SHP77 (cell line): ENCODE measurements at places on chromosomes 3 and 15.

DNA sequence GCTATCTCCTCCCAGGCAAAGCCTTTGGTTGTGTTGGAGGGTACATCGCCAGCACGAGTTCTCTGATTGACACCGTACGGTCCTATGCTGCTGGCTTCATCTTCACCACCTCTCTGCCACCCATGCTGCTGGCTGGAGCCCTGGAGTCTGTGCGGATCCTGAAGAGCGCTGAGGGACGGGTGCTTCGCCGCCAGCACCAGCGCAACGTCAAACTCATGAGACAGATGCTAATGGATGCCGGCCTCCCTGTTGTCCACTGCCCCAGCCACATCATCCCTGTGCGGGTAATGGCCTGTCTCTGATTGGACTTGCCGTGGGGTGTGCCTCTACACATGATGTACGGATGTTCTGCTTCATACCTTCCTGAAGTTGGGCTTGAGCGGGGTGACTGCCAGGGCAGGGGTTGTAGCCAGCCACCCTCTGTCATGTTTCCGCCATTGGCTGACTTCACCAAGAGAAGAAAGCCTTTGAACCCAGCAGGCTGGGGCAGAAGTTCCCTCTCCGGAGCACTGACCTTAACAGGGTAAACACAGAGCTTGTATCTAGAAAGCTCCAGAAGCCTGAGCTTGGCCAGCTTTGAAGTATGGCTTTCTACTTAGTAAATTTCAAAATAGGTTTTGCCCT, 13.4 kb downstream of the ALAS1 start:
- no peak for DNase-seq

DNA sequence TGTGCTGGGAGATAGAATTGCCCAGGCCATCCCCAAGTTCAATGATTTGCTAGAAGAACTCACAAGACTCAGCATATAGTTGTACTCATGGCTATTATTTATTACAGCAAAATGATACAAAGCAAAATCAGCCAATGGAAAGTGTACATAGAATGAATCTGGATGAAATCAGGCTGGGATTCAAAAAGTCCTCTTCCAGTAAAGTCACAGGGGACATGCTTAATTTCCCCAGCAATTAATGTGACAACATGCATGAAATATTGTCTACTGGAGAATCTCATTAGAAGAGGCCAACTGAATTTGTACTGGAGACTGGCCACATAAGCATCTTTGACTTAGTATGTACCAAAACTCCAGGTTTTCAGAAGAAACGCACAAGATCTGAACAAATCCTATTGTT, 1043.1 kb downstream of the NAALADL2 start:
- no peak for DNase-seq

DNA sequence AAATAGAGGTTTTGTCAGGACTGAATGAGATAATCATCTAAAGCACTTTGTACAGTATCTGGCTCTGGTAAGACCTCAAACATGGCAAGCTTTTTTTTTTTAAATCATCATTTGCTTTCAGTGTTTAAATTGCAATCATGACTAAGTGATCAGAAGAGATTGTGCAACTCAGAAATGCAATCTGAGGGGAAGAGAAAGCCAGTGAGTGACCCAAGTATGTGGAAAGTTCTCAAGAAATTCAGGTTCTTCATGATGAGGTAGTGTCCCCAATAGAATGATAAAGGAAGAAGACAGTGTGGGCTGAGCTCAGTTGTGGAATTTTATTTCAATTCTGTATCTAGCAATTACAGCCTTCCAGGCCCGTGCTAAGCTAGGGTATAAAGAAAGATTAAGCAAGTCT, 132.2 kb upstream of the TBC1D5 start:
- no peak for DNase-seq

GRCh38 chr3:46971742-46972141, 4.8 kb downstream of the CCDC12 start:
- no peak for DNase-seq

GRCh38 chr15:99485153-99485961, 80.4 kb upstream of the MEF2A start:
- no peak for DNase-seq

- DNase-seq, result no peak
Observed at GRCh38 chr15:28912422-28912821, 26.6 kb downstream of the APBA2 start.

- no peak for DNase-seq
Observed at GRCh38 chr15:60385620-60386552, 11.9 kb downstream of the ANXA2 start.

DNA sequence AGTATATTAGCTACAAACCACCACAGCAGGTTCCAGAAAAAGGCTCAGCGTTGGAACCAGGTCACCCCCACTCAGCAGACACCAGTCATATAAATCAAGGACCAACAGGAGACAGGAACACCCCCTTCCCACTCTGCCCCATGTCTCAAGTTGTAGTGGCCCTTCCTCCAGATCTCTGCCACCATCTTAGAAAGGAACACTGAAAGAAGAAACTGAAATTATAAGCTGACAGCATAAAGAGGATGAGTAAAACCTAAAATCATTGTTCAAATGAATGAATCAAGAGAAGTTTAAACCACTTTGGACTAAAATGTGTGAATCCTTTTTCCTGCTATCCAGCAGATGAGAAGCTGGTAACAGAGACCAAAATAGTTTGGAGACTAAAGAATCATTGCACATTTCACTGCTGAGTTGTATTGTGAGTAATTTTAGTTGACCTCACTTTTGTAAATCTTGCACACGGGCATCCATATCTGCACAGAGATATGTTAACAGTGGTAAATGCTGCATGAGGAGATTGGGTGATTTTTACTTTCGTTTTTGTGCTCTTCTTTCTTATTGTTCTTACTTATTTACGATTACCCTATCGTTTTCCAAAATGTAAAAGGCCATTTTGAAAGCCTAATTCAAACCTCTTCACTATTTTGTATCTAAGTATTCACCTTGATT, 19.8 kb downstream of the CCR3 start:
- no peak for DNase-seq

DNA sequence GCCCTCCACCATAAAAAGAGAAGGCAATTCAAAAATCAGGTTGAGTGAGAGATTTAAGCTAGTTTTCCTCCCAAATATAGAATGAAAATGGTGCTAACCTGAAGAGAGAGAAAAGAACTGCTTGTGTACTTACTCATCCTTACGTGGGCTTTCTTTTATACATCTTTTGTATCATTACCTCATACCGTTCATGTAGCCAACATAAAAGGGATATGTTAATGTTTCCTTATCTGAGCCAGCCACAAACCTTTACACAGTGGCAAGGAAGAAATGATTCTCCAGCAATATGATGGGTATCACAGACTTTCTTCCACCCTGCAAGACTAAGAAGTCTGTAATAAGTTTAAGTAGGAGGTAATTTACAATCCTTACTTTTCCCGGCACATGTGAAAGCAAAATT, 600.8 kb upstream of the ZNF385D start:
- DNase-seq, result no peak

DNA sequence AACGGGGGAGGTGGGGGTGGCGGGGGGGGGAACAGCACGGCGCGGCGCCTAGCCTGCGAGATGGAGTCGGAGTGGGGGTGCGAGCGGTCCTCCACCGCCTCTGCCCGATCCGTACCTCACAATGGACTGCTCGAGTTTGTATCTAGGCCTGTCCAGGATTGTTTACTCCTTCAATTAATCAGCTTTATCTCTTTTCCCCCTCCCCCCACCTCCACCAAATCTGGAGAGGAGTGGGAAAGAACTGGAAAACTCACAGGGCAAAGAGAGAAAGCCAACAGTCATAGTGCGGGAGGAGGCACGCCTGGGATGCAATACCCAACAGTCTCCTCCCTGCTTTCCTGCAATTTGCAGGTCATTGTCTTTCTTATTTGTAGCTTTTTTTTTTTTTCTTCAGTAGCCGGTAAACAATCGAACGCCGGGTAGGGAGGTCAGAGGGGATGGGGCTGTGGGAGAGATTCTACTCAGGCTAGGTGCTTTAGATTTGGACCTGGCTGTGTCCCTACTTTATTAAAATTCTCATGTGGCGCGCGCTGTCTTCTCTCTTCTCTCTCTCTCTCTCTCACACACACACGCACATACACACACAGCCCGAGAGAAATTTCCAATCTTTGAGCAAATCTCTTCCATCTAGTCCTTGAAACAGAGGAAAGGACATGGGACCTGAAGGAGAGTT, 6.9 kb upstream of the MEIS2 start:
- DNase-seq, result no peak

DNA sequence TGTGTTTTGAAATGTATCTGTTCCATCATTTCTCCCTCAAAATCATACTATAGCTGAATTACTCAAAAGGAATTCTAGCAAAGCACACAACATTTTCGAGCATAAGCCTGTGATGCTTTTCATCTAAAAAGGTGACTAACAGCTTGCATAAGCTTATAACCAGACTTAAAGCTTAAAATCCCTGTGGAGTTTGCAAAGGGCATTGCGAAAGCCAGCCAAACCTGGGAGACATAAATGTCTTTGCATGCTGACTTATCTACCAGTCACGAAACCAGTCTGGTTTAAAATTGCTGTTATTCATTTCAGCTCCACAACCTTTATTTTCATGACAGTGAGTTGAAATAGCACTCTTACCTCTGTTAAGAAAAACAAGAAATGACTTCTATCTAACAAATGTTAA, 35.6 kb upstream of the LIPC start:
- DNase-seq, result no peak

GRCh38 chr15:88476635-88477060, 9.1 kb downstream of the MRPS11 start:
- DNase-seq, result peak; percentile 38

DNA sequence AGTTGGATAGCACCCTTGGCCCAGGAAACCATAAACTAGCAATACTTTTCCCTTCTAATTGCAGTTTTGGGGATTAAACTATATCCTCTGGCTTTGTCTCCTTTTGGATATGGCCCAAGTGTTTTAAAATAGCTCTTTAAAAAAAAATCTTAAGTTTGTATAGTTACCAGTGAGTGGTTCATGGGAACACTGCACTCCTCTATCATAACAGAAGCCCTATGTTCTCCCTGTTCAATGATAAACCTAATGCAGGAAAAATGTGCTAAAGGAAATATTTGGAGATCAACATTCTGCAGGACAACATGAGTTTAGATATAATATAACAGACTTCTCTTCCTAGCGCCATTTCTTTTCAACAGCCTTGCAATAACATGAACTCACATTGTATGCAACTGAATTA, 13.1 kb downstream of the MRPL47 start:
- no peak for DNase-seq

GRCh38 chr3:114892880-114893279, 254.2 kb downstream of the ZBTB20 start:
- DNase-seq, result peak; percentile 58

DNA sequence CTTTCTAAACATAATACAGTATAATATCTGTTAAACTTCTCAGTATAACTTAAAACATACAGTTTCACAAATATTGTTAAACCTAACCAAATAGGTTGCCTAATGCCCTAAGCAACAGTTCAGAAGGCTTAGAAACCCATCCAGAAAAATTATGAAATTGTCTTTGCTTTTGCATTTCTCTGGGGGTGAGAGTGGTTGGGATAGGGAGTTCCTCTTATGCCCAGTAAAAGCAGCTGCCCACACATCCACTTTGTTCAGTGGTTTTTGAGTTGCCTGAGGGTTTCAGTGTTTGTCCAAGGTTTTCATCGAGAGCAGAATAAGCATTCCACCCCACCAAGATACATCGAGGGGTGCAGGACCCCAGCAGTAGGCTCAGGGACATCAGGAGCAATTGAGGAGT, 179.4 kb downstream of the CDIN1 start:
- DNase-seq, result no peak

- no peak for DNase-seq
Observed at GRCh38 chr3:43994657-43995546, 246.8 kb upstream of the TOPAZ1 start.

DNA sequence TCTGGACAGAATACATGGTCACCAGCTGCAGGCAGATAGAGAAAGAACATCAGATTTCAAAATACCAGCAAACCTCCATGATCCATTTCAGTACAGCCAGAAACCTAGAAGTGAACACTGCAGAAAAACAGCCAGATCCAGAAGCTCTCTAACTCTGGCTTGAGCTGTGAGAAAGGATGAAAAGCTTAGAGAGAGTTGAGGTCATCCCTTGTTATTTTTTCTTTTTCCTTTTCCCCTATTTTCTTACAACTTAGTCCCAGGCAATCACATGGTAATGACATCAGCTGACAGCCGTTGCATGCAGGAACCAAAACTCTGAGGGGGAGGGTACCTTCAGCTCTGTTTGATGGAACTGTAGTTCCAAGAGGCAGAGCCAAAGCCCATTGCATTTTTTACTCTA, 113.2 kb downstream of the TCF12 start:
- no peak for DNase-seq

DNA sequence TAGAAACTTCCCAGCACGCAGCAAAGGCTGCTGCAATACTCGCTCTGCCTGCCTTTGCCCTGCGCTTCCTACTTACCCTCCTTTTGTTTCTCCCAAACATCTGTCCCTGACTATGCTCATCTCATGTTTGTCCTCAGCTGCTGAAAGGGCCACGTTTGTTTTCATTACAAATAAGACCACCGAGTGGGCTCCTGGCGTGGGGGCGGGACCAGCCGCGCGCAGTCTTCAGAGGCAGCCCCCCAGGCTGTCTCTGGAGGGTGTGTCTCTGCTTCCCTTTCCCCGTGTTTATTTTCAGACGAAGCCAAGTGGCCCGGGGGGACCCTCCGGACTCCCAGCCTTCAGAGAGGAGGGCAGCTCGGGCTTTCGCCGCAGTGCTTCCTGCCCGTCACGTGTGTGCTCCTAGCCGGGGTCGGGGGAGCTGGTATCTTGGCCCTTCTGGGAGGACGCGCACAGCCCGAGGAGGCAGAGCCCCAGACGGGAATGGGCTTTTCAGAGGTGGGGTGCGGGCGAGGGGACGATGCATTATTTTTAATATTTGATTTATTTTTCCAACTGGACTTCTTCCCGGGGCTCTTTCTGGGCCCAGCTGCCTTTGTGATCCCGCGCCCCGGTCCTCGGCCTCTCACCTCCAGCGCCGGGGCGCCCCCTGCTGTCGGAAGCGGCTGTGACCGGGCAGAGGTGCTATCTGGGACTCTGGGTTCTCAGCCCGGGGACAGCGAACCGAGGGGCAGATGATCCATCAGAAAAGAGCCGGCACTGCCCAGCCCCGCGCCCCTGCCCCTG, 70.0 kb upstream of the CGNL1 start:
- DNase-seq, result peak; percentile 61

DNA sequence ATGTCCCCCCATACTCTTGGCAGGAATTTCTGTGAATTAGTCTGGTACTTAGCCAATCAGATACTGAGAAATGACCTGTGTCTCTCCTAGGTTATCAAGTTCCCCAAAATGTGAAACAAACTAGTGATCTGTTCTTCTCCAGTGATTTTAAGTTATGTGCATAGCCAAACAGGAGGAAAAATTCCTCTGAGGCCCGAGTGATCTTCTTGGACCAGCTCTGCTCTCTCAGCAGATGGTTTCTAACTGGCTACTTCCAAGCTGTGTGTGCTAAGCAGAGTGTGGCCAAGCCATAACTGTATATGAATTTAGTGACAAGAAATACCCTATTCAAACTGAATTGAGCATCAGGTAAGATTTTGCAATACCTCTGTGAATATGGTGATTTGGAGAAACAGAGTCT, 89.5 kb downstream of the GREM1 start:
- no peak for DNase-seq

- no peak for DNase-seq
Observed at GRCh38 chr3:147130461-147130860, 275.9 kb downstream of the ZIC4 start.

- DNase-seq, result no peak
Observed at GRCh38 chr3:195140816-195141793, 129.9 kb downstream of the XXYLT1 start.

GRCh38 chr3:151899996-151900395, 26.6 kb downstream of the SUCNR1 start:
- DNase-seq, result no peak

GRCh38 chr15:58562135-58562534, 130.3 kb downstream of the LIPC start:
- DNase-seq, result peak; percentile 20

GRCh38 chr3:197718891-197719290, 17.8 kb downstream of the RUBCN start:
- DNase-seq, result no peak
